ENCODE measurements at places on chromosomes 2 and 18.

DNA sequence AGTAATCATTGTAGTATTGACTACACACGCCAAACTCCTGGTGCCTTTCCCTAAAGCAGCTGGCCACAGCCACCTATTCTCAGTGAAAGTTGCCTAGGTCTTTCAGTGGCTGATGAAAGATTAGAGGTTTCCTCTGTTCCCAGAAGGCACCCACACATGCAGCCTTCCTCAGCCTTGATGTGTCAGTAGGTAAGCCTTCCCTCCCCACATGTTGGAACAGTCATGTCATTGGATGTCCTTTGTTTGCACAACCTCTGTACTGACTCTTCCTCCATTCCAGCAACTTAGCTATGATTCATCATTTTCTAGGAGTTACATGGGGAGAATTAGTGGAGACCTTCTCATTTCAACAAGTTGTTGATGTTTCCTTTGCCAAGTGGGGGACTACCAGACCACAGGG is 630.8 kb upstream of the SLC39A10 start:
- DNase-seq, result no peak

- DNase-seq, result no peak
Measured at GRCh38 chr2:148455791-148456190, 188.8 kb upstream of the EPC2 start.

DNA sequence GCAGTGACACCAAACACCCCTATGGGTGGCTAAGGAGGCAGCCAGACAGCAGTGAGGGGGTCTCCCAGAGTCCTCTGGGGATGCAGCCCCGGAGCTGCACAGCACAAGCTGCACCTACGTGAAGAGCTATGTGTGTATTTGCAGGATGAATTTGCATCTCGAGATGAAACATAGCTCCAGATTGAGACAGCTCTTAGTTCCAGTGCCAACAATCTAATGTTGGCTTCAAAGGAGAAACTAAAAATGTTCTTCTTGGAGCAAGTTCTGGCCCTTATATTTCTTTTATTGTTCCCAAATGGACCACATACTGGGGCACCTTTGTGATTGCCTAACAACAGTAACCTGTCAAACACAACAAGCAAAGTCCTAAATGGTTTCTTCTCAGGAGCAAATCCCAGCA is 233.9 kb downstream of the SLC4A3 start:
- no peak for DNase-seq

GRCh38 chr2:142220901-142221300 is 90.1 kb upstream of the LRP1B start:
- DNase-seq, result no peak

DNA sequence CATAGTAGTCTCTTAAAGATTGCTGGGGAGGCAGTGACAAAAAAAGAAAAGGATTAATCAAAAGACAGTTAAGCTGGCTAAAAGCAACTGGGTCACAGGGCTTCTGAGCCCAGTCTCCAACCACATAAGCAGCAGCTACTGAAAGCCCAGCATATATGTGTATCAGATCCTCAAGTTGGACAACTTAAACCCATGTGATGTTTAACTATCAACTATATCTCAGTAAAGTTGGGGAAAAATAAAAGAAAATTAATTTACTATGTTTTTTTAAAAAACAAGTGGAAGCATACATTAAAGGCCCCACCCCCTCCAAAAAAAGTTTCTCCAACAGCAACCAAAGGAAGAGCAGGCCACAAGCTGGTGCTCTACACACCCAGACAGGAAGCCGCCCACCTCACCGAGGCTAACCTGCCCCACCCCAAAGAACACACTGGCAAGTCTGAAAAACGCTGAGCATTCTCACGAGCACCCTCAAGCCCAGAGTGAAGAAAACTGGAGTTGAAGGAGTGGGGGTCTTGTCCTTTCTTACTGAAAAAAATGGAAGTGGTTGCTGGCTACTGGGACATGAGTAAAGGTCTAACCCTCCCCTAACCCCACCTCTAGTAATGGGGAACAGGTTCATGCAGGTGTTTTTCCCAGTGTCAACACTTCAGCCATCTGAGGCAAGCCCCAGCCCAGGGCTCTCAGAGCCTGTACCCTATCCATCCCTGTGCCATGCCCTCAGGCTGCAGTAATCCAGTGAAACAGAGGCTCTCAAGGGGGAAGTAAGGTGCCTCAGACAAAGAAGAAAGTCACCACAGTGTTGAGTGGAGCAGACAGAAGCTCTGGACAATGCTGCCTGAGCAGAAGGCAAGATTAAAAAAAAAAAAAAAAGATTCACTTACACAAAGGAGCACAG is 106.3 kb downstream of the GYPC start:
- no peak for DNase-seq

- DNase-seq, result no peak
Measured at GRCh38 chr2:20530520-20530919, 83.6 kb downstream of the RHOB start.

DNA sequence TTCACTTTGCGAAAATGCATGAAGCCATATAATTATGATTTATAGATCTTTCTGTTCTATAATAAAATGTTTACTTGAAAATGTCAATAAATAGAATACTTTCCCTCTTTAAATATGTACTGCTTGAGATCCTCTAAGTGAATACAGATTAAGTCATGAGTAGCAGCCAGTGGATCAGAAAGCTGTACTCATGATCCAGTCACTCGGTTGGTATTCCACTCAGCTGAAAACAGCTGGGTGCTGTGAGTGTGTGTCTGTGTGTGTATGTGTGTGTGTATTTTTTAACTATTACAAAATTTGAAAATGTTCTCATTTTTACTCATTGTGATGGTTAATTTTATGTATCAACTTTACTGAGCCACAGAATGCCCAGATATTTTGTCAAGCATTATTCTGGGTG is 141.6 kb upstream of the CYP26B1 start:
- DNase-seq, result peak; percentile 21

Data from GM04504 (cell line).